NCI-H1436 (cell line): ENCODE measurements at places on chromosomes 2 and 18.

GRCh38 chr2:173008786-173009185, 66.9 kb upstream of the MAP3K20 start:
- no peak for DNase-seq

DNA sequence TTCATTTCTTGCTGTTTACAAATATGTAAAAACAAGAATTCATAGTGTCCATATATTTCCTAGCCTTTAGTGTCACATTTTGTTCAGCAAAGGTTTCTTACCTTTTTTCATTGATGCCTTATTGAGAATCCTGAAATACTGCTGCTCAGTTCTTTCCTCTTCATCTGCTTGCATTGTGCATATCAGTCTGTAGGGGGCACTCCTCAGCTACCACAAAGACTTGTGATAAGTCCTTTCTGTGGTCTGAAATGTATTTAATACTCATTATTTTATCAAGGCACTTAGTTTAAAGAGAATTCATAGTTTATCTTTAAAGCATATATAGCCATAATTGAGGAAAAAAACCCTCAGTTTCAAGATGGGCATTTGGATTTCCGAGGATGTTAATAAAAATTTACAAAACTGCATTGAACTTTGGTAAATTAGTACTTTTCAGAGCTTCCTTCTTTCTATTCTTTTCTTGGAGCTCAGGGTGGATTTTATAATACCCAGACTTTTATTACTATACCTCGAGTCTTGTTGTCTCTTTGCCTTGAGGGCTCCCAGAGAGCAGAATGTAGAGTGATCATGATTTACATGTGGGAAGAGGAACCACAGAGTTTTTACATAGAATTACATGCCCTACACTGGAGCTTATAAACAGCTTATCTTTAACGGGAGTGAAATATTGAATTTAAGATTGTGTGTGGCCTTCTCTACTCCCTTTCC, 570.1 kb downstream of the PLCL1 start:
- peak; percentile 52 for DNase-seq

DNA sequence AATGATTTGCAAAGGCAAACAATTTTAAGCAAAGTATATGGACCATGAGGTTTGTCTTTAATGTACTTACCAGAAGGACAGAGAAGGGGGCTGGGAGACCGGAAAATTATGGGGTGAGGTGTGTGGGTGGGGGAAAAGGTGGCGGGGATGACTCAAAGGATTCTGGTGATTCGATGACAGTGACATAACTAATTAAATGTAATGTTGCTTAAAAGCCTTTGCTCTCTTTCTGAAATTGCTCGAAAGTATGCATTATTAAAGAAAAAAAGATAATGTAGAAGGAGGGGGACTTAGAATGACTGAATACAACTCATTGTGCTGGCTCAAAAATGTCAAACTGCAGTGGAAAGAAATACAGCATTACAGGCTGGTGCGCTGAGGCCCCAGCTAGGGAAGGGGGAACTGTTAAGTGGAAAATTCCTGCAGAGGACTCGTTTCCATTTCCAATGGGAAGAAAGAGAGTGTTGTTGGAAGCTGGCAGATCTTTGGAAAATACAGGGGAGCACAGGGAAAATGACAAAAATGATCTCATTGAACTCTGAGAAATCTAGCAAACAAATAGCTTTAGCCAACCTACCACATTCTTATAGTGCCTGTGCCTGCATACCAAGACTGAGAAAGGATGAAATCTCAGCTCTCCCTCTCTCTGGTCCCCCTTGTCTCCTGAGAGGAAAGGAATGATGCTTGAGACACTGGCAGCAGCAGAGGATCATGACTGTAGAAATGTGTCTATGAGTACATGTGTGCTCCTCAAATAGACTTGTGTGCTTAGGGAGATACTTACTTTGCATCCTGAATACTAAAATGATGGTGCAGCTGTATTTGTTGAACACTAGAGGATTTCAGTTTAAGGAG, 632.4 kb downstream of the NYAP2 start:
- no peak for DNase-seq

DNA sequence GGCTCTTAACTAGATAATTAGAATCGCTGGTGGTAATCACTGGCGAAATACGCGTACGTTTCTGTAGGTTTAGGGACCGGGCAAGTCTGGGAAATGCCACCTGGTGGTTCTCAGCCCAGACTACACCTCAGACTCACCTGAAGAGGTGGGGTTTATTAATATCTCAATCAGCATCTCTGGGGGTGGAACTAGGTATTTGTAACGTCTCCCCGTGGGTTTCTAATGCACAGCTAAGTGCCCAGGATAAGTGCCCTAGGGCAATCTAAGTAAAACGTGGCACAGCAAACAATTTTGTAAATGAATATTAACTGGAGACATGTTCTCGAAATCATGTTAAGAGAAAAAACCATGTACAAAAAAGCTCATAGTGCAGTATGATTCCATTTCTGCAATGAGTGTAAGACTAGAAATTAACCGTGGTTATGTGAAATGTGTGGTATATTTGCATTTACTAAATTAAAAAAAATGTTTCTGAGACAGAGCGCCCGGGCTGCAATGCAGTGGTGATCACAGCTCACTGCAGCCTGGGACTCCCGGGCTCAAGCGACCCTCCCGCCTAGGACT, 760 bp upstream of the CNOT11 start:
- peak; percentile 78 for DNase-seq

- DNase-seq: no peak
Observed at GRCh38 chr2:147030966-147031720, 813.7 kb upstream of the ACVR2A start.

DNA sequence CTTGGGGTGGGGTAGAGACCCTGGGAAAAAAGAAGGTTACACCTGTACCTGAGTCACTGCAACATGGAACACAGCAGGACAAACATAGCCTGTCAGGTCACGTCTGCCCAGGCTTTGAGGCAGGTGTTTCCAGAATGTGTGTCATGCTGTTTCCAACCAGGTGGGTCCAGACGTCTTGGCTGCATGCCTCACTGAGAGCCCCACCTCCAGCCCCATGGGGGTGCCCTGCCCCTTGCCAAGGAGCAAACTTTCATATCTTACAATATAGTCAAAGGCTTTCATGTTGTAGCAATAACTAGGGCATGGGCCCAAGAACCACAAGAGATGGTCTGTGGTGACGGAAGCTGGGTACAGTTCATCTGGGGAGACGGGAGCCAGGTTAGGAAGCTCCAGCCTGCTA, 499.7 kb downstream of the BCL11A start:
- DNase-seq: no peak

DNA sequence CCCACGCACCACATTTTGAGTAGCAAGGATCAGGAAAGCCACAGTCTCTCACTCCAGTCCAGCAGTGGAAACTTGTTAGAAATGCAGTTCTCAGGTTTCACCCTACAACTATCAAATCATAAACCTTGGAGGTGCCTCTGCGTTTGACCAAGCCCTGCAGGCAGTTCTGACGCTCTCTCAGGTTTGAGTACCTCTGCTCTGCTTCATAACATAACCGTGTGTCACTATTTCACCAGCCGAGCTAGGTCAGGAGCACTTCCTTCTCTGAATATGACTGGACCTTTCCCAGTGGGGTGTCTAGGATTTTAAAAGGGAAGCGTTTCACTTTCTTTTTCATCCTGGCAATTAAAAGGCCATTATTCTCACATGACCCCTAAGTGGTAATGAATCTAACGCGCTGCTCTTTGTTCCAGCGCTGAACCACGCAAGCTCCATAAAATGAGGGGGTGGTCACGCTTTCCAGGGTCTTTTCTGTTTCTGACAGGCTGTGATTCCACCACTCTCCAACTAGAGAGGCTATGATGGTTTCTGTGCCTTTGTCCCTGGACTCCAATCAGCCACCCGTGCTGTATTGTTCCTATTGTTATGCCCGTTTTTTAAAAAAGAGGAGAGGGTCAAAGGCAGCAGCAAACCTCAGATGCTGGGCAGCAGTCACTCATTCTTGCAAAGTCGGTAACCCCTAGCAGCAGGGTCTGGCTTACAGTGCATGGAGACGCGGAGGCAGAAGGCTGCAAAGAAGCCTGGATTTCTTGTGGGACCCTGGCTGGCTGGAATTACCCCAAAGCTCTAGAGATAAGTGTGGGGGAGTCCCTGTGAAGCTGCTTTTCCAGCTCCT, 75.2 kb upstream of the CTNNA2 start:
- DNase-seq: no peak

- no peak for DNase-seq
Observed at GRCh38 chr2:33477473-33478468, 1.3 kb downstream of the RASGRP3 start.

- no peak for DNase-seq
Observed at GRCh38 chr2:99857372-99857771, 285.0 kb downstream of the AFF3 start.

DNA sequence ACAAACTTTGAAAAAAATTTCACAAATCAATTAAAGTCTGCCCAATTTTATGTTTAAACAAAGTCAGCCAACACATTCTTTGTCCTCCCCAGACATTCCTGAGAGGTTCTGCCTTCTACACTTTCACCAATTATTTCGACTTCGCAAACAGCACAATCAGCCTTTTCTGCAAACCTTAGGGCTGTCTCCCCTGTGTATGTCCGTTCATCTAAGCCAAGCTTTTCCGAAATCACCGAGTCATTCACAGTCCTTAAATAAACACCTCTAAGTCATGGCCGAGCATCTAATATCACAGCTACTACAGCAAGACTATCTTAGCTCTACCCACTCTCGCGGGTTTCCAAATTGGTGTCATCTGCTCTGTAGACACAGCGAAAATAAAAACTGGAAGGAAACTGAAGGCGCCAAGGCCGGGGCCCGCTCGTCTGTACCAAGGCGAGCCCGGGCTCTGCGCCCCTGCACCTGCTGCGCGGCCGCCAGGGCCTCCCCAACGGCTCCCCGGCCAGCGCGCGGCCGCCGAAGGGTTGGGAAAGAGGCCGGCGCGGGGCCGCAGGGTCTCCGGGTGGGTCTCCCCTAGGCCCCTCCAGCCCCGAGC, 730 bp downstream of the ODC1 start:
- no peak for DNase-seq

DNA sequence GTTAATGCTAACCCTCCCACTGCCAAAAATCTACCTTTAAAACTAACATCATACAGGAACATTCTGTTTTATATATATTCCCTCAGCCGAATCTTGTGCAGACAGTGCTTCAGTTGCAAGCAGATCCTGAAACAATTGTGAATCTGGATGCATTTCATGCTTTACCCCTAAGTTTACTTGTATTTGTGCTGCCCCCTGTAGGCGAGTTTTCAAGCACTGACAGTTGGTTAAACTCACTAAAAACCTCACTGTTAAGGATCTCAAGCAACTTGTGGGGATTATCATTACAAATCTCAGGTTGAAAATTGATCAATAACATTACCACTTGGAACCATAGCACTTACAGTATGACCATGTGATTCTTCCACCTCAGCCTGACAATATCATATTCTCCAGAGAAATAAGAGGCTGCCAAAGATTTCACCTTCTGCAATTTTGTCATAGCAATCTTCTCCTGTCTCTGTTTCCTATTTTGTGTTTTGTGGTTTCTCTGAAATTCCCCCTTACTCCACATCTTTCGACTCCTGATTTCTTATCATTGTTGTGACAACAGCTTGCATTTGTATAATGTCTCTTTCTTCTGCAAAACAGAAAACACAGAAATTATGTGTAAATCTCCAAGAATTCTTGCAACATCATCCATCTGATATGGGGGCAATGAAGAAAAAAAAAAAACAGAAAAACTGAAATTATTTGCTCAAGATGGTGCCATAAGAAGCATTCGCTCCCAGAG, 354.6 kb upstream of the SETBP1 start:
- DNase-seq: peak; percentile 72
